ENCODE measurements at places on chromosomes 4 and X.

DNA sequence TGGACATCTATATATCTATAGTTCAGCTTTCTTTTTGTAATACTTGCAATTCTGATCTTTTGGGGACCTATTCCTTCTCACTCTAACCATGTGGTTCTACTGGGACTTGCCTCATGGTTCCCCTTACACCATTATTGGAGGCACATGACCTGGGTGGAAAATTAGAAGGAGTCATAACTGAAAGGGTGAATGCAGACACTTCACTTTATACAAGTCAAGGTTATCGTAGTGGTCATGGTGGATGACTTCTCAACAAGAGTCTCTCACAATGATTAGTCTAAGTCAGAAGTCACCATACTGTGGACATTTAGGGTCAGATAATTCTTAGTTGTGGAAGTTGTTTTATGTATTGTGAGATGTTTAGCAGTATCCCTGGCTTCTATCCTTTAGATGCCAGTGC lies 10.5 kb upstream of the EIF4E start:
- no peak for DNase-seq

- DNase-seq = no peak
These were observed 49.0 kb downstream of the HTRA3 start for GRCh38 chr4:8318509-8318908.

GRCh38 chr4:8419222-8420041 lies 21.1 kb downstream of the ACOX3 start:
- no peak for DNase-seq

DNA sequence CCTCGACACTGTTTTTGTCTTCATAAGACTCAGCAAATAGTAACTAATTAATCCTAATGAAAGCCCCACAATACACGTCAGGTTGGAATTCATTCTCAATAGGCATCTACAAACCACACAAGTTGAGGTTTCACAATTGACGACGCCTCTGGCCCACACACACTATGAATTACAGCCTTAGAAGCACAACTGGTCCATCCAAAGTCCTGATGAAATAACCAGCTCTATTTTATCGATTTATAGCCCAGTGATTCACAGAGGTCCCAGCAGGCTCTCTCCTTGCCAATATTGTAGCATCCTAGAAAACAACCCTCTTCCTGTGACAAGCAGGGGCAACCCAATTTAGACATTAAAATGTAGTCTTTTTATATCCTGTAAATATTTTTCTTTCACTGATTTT lies 112.1 kb downstream of the NR3C2 start:
- DNase-seq = no peak

Measured in stimulated activated CD8-positive, alpha-beta memory T cell treated with anti-CD3 and anti-CD28 coated beads, Interleukin-7, amount 100 ng/mL, for 48 hours (primary cell).